ENCODE measurements at places on chromosomes 5 and 9.

DNA sequence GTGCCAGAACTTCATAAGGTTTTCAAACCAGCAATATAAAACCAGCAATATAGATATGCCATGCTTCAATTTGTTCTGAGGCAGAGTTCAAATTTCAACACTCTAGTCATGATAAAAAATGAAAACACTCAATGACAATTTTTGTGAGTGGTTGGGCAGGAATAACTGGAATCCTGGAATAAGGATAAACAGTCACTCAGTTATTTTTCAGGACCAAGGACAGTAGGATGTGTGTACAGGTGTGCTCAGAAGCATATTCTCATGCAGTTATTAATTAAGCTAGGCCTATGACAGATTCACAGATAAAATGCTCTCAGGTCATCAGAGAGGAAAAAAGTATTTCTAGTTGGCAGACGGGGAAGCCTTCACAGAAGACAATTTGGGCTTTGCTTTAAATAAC is 117.3 kb upstream of the PPP2R2B start:
- no peaks in the 10 kb centered on the region for H3K27me3 ChIP-seq
- H3K4me3 ChIP-seq: no peak overlapping the region
- H3K4me1 ChIP-seq: no peaks in the 10 kb centered on the region
- H3K27ac ChIP-seq: no peak overlapping the region
- DNase-seq: no peak

DNA sequence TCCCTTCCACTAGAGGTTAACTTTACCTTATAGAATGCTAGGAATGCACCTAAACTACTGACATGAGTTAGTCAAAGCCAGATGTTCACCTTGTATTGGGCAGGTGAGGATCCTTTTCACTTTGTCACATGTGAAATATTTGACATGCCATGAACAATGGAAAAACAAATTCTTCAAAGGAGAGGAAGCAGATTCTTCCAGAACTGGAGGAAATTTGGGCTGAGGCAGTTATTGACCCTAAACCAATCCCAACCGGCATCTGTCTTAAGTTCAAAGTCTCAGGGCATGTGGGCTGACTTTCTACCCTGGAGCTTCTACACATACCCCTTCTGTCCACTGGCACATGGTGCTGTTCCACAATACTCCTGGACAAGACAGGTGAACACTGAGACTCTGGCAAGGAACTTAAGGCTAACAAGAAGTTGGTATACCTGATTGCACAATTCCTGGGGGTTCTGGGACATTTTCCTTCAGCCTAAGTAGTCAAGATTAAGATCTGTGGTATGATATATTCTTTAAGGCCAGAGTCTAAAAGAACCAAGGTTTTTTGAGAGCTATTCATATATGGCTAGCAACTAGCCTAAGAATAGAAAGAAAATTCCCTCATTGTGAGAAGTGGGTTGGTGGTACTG is 2.6 kb downstream of the VLDLR start:
- H3K36me3 ChIP-seq: no peaks in the 10 kb centered on the region
- H3K27me3 ChIP-seq: no peaks in the 10 kb centered on the region
- no peak for DNase-seq
- H3K4me3 ChIP-seq: peak overlapping the region; percentile 83

- no peaks in the 10 kb centered on the region for H3K4me1 ChIP-seq
- DNase-seq: no peak
- no peaks in the 10 kb centered on the region for H3K27me3 ChIP-seq
- H3K4me3 ChIP-seq: no peak overlapping the region
- no peaks in the 10 kb centered on the region for H3K36me3 ChIP-seq
These were observed 546.5 kb downstream of the ZNF608 start for GRCh38 chr5:124199893-124200292.

DNA sequence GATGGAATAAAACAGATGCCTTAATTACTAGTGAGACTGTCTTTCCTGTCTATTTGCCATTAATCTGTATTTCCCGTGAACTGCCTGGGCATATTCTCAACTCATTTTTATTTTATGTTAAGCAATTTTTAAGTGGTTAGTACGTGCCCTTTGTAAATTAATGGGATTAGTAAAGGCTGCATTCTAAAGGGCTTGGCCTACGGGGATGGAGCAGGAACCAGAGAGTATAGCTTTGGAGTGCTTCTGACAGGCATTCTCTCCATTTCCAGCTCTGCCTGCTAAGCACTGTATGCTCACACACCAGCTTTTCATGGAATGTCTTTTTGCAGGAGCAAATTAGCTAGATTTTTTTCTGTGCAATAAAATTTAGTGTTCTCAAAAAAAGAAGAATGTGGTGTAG is 241.2 kb downstream of the MCTP1 start:
- no peaks in the 10 kb centered on the region for H3K36me3 ChIP-seq
- peaks cover 2% of the 10 kb centered on the region for H3K4me1 ChIP-seq
- no peak for DNase-seq

DNA sequence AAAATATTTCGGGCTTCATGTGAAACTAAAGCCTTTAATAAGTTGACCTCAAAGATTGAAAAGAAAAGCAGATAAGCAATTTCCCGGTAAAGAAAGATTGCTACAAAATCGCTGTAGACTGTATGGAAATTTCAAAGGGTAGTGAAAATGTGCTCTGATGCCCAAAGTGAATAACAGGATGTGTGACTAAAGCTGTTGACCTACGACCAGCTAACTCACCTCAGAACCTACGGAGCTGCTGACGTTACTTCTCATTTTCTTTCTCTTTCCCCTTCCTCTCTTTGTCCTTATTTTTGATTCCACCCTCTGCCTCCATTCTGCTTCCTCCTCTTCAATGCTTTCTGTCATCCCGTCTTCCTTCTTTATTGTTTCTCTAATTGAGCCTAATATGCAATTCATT is 103.2 kb downstream of the PDE4D start:
- DNase-seq: no peak
- no peaks in the 10 kb centered on the region for H3K36me3 ChIP-seq
- H3K4me1 ChIP-seq: peaks cover 32% of the 10 kb centered on the region
- H3K27ac ChIP-seq: no peak overlapping the region

All from thoracic aorta (tissue), 2 donors.